Fibroblast of lung (primary cell): ENCODE measurements at places on chromosomes 16 and 17. TPM values are rescaled to one million over a fixed set of nuclear protein-coding genes. Genes with fewer than 3 reads are reported as not detected.

C17orf67 gene
- 1.3 and 1.7 TPM in 2 replicates for total RNA-seq

GRCh38 chr17:82875407-82875856 lies 35.6 kb upstream of the ZNF750 start:
- DNase-seq, result no peak

DNA sequence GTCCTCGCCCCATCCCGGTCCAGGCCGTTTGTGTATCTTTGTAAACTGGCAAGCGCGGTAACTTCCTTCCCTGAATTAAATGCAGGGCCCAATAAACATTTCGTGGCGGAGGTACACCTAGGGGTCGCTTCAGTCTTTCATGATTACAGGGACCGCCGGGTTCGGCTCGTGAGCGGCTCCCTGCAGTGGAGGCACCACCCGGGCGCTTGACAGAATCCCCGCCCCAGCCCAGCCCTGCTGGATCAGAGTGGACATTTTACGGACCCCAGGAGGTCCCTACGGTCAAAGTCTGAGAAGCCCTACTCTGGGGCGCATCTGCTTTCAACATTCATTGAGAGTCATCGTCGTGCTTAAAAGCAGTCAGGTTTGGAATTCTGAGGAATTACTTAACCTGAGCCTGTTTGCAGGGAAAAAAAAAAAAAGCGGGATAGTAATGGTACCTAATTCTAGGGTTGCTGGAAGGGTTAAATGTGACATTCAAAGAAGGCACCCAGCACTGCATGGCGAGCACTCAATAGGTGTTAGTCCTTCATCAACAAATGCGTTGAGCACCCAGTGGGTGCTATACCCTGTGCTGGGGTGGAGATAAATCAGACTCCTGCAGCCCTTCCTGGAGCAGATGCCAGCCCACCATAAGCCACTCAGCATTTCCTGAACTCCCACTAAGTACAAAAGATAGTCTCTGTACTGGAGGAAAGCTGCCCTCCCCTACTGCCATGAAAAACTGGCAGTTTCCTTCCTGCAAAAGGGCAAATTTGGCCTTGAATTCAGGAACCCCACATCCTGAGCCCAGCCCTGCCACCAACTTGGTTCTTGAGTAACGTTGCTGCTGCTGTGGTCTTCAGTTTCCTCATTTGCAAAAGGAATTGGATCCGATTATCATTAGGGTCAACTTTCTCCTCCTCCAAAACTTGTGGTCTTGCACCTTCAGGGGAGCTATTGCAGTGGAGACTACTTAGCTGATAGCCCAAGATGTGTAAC lies 658 bp upstream of the DUSP3 start:
- DNase-seq, result no peak

DNA sequence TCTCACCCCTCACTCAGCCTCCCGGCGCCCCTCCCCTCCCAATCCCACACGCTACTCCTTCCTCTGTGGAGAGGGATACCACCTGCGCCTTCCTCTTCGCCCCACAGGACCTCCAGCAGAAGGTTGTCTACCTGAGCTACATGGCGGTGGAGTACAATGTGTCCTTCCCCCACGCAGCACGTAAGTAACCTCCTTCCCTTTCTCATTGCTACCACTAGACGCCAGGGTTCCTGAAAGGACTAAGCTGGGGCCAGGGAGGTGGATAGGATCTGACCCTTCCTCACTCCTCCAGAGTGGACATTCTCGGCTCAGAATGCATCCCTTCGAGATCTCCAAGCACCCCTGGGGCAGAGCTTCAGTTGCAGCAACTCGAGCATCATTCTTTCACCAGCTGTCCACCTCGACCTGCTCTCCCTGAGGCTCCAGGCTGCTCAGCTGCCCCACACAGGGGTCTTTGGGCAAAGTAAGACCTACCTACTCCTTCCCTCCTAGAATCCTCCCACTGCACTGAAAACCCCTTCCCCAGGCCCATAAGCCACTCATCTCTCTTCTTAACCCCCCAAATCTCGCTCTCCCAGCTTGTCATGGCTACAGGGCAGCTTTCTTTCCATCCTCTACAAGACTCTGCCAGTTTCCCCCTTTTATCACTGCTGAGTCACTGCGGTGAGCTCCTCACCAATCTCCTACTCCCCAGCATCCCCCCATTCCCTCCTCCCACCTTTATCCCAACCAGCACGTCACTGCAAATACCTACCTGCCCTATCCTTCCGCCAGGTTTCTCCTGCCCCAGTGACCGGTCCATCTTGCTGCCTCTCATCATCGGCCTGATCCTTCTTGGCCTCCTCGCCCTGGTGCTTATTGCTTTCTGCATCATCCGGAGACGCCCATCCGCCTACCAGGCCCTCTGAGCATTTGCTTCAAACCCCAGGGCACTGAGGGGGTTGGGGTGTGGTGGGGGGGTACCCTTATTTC lies 1.5 kb downstream of the CD68 start:
- DNase-seq, result no peak

GRCh38 chr16:68873635-68874471 lies 30.5 kb downstream of the TANGO6 start:
- DNase-seq, result no peak

- no peak for DNase-seq
Measured at GRCh38 chr16:49510654-49511305, 137.2 kb downstream of the C16orf78 start.

- no peak for DNase-seq
Measured at GRCh38 chr16:5007256-5007655, 26.5 kb downstream of the NAGPA start.
